A549 (cell line): ENCODE measurements at places on chromosomes 12 and 14.

DNA sequence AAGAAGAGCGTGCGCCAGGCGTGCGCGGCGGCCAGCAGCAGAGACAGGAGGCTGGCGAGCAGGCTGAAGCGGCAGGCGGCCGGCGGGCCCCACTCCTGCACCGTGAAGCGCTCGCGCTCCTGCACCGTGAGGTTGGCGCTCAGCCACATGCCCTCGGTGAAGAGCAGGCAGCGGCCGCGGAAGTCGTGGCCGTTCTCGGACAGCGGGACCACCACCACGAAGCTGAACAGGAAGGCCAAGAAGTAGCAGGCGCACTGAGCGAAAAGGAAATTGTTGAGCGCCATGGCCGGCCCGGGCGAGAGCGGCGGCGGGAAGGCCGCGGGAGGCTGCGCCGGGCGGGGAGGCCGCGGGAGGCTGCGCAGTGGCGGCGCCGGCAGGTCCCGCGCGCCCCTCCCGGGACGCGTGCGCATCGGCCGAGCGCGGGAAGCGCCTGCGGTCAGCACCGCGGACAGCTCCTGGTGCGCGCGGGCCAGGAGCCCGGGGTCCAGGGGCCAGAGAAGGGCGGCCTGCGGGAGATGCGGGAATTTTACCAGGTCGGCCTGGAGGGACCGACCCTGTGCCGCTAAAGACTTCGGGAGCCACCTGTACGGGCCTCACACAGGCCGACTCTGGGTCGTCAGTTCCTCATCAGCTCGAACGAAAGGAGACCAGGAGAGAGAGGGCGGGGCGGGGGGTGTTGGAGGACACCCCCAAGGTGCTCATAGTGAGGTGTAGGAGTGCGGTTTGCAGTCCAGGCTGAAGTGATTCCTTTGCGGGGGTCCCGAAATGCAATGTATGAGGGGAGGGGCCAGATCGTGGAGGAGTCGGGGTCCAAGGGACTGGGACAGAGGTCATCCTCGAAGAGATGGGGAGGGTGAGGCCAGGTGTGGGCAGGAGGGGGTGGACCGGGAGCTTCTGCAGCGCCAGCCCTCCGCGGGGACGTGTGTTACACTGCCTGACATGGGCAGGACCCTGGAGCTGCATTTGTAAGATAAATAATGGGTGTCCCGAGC lies at the start of gene TMEM179:
TSS of gene TMEM179 (minus strand) at position 315 of the 992 bp plus-strand sequence. CDS start at position 284, 31 bp downstream.
- no peak for DNase-seq

DNA sequence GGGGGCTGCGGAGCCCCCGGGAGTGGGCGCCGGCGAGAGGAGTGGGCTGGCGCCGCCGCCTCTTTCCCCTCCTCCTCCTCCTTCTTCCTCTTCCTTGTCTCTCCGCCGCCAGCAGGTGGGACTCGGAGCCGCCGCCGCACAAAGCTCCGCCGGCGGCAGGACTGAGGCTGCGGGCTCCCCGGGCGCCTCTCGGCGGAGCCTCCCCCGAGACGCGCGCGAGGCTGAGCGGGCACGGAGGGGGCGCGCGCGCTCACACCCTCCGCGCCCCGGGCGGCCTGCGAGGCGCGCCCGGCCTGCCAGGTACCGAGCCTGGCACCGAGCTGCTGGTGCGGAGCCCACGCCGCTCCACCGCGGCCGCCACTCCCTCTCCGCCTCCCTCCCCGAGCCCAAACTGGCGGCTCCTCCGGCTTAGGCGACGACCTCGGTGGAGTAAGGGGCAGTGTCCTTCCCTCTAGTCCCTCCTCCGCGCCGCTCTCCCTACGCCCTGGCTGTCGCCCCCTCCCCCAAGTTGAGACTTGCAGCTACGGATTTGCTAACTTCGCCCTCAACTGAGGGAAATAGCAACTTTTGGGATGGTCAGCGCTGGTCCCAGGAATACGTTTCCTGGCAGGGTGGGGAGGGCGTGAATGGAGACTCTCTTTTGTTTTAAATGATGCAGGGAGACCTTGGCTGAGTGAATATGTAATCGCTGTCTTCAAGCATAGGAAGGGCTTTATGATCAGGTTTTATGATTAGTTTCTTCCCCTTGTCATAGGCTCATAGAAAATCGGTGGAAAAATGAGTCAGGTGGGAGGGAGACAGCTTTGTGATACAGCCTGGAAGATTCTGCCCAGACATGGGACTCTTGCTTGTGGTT lies 199.5 kb upstream of the CAND1 start:
- DNase-seq = peak; percentile 24

GRCh38 chr14:69863083-69863482 lies 16.1 kb upstream of the SMOC1 start:
- DNase-seq = no peak

DNA sequence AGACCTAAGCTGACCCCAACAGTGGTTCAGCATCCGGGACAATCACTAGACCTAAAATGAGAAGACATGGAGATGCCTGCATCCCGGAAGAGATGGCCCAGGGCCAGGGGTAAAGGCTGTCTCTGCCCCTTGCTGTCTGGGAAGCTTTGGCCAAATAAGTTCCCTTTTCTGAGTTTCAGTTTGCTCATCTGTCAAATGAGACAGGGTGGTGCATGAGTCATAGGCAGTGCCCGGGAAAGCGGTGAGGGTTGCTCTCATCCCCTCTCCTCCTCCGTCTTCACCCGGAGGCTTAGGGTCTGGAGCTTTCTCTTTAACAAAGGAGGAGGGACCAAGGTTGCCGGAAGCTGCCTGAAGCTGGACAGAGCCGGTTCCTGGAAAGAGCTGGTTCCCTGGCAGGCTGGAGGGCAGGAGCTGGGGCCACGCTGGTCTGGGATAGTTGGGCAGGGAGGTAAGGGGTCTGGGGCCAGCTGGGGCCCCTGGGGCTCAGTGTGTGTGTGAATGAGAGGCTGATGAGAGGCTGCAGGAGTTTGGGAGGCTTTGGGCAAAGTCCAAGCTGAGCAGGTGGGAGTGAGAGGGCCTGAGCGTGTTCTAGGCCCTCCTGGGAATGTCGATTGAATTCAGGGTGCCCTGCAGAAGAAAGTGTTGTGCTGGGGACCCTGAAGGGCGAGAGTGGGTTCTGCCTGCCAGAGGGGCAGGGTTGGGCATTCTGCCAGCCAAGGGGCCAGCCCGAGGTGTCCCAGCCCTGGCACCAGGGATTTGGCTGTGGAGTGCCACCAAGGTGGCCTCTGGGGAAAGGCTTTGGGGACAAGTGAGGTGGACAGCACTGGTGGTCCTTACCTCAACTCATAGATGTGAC lies at the start of gene SDSL:
TSS of gene SDSL (plus strand) at position 351 of the 856 bp plus-strand sequence. CDS start 5,603 bp downstream, outside the sequence.
- DNase-seq = peak; percentile 80

DNA sequence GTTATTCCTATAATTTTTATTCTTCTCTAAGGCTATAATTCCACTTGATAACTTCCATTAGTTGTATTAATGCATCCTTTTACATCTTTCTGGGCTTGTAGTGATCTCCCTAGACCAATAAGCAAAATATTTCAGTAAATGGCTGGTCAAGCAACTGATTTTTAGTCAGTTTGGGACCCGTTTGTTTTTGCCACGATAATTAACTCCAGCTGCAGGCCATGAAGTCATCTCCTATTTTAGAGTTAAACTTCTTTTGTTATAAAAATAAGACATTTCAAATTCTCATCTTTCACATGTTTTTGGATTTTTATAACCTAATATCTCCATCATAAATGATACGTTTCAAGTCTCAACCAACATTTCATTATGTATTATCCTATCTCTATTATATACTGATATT lies 49.4 kb downstream of the MAGOHB start:
- no peak for DNase-seq

DNA sequence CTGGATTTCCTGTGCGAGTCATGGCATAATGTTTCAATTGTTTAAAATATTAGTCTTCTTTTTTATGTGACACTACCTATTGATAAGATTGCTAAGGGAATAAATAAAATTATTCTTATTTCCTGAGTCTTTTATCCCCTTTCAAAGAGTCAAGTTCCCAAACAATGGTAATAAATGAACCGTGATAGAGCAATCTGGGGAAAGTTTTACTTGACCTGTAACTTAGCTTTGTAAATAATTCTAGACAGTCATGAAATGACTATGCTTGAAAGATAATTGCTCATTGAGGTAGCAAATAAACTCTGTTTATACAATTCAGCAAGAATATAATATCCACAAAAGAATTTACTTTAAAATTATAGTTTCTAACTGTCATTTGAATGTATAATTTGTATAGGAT lies 82.1 kb downstream of the TSPAN8 start:
- no peak for DNase-seq

- DNase-seq = no peak
Observed at GRCh38 chr12:92193063-92193462, 47.4 kb upstream of the BTG1 start.
